ENCODE measurements at places on chromosomes 13 and 19.

DNA sequence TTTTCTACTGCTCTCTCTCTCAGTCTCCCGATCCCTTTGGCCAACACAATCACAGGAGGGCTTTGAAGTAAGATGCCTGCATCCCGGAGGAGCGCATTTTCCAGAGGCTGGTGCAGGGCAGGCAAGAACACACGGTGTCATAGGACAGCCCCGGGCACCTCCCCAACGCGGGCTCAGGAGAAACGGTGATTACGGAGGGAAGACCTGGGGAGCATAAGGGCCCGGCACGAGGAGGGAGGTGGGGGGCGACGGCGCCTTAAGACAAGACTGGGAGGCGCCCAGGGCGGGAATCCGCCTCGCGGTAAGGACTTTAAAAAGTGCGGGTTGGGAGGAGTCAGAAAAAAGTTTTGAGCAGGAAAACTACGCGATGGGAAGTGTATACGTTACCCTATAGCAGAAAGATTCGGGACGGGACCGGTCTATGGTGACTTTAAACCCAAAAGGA is 18.7 kb upstream of the ZNF888 start:
- peak; percentile 32 for DNase-seq

DNA sequence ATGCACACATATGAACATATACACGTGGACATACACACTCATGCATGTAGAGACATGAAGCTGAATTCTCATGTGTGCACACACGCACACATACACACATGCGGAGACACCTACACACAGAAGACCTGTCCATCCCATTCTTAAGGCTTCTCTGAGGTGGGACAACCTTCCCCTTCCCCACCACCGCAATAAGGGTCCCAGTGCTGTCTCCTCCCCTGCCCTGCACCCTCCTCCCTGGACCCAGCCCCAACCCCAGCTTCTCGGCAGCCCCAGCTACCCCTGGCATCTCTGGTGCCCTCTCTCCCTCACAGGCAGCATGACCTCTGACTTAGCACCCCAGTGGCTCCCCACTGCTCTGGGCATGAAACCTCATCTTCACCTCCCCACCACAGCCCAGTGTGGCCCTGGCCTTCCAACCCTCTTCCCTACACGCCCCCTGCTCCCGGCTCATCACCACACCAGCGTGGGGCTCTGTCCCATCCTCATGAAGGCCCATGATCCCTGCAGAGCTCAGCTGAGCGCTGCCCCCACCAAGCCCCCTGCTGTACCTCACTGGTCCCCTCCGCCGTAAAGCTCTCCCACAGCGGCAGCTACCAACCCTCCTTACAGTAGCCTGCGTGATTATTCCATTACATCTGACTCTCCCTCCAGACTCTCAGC is 204.1 kb upstream of the ZNF536 start:
- no peak for DNase-seq

- no peak for DNase-seq
These were observed 24.4 kb downstream of the MYO1F start for GRCh38 chr19:8552810-8553209.

DNA sequence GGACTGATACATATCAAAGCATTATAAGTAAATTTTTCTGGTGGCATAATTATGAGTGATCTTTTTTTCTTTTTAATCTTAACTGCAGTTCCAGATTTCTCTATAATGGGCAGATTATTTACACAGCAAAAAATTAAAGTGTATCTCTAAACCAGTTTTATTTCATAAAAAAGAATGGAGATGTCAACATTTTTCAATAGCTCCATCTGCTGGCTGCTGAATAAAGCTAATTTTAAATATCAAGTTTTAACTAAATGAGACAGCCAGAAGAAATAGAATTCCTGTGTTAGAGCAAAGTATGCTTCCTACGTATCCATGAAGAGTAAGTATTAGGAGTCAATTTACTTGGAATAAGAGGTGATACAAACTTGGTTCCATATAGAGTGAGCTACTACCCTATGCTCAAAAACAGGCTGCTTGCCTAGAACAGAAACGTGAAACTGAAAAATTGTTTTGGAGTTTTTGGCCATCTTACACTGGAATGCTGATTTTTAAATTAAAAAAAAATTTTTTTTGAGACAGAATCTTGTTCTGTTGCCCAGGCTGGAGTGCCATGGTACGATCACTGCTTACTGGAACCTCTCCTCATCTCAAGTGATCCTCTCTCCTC is 5.0 kb upstream of the PDS5B start:
- DNase-seq, result no peak

GRCh38 chr13:33582121-33582520 is 235.8 kb upstream of the RFC3 start:
- no peak for DNase-seq

All from NCI-H1105 (cell line).